ENCODE measurements at places on chromosomes 1 and 21.

- no peak for DNase-seq
Observed at GRCh38 chr1:201740086-201740541, 88.8 kb upstream of the IPO9 start.

- DNase-seq = no peak
Observed at GRCh38 chr1:112882271-112882744, 73.7 kb downstream of the SLC16A1 start.

DNA sequence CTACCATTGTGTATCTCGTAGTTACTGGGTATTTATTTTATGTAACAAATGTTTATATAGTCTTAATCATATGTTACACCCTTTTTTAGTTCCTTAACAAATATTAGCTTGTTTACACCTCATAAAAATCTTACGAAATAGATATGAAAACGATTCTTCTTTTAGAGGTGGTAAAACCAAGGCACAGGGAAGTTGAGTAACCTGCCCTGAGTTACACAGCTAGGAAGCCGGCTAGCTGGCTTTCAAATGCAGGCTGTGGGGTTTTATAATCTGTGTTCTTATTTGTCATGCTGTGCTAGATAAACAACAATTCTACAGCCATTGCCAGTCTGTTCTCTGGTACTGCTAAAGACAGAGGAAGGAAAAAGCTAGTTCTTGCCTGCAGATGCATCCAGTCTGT, 109.6 kb downstream of the NOS1AP start:
- no peak for DNase-seq

DNA sequence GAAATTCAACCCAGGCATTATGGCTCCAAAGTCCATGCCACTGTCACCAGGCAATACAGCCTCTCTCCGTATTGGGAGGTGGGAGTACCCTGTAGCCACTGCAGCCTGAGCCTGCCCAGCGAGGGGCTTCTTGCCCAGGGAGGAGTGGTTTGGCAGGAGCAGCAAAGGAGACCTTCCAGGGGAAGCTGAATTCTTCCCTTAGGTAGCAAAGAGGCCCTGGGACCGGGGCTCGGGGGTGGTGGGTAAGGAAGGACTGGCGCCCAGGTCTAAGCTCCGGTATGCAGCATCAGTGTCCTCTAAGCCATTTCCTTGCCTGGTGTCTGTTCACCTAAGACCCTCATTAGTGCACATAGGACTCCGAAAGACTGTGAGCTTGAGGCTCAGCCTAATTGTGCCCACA, 17.0 kb downstream of the TNNT2 start:
- no peak for DNase-seq

- DNase-seq = no peak
Observed at GRCh38 chr21:42550817-42551216, 37.2 kb downstream of the SLC37A1 start.

DNA sequence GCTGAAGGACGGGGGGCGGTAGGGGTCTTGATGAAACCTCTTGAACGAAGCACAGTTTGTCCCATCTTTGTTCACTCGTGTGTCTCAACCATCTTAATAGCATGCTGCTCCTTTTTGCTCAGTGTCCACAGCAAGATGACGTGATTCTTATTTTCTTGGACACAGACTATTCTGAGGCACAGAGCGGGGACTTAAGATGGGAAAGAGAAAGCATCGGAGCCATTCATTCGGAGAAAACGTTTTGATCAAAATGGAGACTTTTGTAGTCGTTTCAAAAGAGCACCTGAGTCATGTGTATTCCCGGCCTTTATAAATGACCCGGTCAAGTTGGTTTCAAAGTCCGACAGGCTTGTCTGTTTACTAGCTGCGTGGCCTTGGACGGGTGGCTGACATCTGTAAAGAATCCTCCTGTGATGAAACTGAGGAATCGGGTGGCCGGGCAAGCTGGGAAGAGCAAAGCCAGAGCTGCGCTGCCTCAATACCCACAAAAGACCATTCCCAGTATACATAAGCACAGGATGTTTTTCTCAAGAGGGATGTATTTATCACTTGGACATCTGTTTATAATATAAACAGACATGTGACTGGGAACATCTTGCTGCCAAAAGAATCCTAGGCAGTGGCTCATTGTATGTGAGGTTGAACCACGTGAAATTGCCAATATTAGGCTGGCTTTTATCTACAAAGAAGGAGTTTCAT, 18.5 kb downstream of the ETS2 start:
- no peak for DNase-seq

- no peak for DNase-seq
Observed at GRCh38 chr1:80656641-80657040, 1144.1 kb upstream of the ADGRL2 start.

- DNase-seq = no peak
Observed at GRCh38 chr1:171664976-171665375, 12.5 kb upstream of the MYOC start.

DNA sequence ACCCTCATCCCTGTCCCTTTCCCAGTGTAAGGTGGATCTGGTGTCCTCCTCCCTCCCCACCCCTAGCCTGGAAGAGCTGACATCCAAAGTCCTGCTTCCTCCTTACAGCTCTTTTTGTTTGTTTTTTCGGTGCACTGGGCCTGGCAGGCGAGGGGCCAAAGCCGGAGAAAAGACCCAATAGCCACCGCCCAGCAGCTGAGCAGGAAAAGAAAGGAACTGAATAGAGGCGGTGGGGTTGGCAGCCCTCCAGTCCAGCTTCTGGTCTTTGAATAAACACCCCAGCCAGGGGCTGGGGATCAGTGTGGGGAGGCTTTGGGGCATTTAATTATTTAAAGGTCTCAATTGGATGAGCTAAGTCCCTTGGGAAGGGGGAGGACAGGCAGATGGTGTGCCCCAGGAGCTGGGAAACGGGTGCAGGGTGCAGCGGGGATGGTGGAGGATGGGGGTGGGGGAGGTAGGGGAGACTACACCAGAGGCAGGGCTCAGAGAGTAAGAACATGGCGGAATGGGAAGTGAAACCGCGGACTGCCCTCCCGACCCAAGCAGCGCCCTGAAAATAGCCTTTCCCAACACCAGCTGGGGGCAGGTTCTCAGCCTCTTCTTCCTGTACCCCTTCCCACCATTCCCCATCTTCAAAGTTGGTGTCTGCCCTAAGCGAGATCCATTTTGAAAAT, 20.2 kb downstream of the BTG2 start:
- DNase-seq = no peak

GRCh38 chr1:215682232-215682631, 115.1 kb downstream of the KCTD3 start:
- no peak for DNase-seq

DNA sequence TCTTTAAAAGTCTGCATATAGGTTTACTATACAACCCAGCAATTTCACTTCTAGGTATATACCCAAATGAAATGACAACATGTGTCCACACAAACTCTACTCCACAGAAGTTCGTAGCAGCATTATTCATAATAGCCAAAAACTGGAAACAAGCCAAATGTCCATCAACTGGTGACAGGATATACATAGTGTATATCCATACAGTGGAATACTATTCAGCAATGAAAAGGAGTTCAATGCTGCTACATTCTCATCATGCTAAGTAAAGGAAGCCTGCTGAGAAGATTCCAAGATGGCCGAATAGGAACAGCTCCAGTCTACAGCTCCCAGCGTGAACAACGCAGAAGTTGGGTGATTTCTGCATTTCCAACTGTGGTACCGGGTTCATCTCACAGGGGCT, 200.6 kb downstream of the PATJ start:
- DNase-seq = no peak

GRCh38 chr1:56156971-56157876, 422.1 kb downstream of the PLPP3 start:
- no peak for DNase-seq
